ENCODE measurements at places on chromosomes 2 and 18.

- DNase-seq: no peak
Observed at GRCh38 chr2:151649966-151650365, 84.3 kb downstream of the NEB start.

GRCh38 chr2:122108186-122108585 lies 352.7 kb downstream of the TSN start:
- no peak for DNase-seq

GRCh38 chr2:149901231-149901859 lies 313.8 kb upstream of the MMADHC start:
- DNase-seq: no peak

DNA sequence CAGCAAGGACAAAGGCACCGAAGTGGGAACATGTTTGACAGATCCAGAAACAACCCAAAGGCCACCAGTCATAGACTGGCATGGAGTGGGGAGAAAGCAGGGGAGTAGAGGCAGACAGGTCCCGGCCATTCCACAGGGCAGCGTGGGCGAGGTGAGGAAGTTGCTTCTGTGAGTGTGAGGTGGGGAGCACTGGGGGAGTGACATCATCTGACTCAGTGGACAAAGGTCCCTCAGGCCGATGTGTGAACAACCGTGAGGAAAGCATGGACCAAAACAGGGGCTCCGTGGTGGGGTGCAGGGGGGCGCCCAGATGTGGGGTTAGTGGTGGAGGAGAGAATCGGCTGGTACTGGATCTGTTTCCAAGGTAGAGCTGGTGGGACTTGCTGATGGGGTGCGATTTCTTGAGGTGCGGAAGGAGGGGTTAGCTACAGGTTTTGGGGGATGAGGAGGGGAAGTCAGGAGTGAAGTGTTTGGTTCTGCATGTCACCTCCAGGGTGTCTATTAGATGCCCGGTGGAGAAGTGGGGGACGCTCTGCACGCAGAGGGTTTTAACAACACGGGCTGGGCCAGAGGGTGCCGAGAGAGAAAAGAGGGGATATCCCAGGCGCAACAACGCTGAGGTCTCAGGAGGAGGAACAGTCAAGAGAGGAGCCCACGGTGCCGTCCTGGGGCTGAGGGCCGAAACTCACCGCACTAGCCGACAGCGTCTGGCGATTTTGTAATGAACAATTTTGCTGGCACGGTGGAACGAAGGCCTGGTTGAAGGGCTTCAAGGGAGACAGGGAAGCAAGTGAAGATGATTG lies 2.5 kb upstream of the SFT2D3 start:
- no peak for DNase-seq

GRCh38 chr2:140596447-140596846 lies 1534.4 kb downstream of the LRP1B start:
- no peak for DNase-seq

DNA sequence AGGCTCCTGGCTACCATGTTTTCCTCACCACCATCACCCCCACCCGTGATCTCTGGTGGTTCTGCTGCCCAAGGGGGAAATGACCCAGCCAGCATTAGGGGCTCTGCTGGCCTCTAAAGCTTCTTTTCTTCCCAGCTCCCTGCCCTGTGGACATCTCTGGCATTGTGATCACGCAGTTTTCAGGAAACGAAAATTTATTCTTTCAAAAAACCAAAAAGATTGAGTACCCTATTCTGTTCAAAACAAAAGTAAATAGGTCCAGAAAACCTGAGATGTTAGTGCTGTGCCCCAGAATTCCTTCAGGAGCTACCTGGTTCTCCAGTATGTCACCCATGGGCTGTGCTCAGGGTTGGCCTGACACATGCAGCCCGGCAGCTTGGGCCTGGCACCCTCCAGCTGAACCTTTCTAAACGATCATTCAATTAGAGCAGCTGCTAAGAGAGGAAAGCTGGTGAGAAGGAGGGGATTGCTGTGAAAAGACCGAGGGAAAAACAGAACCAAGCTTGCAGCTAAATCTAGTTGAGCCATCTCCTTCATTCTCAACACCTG lies 157.5 kb downstream of the MGAT5 start:
- DNase-seq: no peak

GRCh38 chr2:932320-933115 lies 18.1 kb upstream of the SNTG2 start:
- no peak for DNase-seq

DNA sequence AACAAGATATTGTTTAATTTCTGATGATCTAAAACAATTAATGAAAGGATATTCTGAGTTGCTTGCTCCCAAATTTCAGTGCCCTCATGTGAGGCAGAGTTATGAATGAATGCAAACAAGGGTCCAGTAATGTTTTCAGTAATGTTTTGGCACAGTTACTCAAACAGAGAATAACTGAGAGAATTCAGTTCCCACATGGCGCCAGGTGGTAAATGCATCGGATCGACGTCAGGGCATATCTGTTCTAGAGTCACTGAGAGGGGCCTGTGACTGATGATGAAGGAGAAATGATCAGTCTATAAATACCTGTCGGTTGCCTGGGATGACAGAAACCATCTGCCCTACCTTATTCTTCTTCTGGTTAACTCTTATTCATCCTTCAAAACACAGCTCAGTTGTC lies 81.4 kb downstream of the KCNS3 start:
- no peak for DNase-seq

GRCh38 chr2:199409759-199410529 lies 47.8 kb downstream of the SATB2 start:
- no peak for DNase-seq

DNA sequence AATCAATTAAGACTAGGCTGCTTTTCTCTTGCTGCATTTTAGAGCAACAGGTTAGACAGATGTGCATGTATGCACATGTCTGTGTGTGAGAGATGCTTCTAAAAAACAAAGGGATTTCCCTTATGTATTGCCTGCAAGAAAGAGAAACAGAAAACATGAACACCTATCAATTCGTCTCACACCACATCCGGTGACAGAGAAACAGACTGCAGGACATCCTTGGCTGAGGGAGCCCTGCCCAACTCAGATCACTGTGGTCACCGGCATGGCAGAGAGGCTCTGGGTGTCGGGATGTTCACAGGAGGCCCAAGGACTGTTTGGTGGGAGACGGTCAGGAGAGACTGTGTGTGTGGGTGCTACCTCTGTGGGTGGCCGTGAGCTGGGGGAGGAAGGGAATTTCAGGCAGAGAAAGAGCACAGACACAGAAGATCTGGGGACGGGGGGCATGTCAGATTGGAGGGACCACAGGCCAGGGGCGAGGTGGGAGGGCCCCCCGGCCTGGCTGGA lies 24.9 kb downstream of the FHL2 start:
- DNase-seq: no peak

- DNase-seq: no peak
Observed at GRCh38 chr2:29317801-29318485, 202.7 kb downstream of the CLIP4 start.

GRCh38 chr2:158042245-158042644 lies 59.4 kb upstream of the UPP2 start:
- DNase-seq: no peak

DNA sequence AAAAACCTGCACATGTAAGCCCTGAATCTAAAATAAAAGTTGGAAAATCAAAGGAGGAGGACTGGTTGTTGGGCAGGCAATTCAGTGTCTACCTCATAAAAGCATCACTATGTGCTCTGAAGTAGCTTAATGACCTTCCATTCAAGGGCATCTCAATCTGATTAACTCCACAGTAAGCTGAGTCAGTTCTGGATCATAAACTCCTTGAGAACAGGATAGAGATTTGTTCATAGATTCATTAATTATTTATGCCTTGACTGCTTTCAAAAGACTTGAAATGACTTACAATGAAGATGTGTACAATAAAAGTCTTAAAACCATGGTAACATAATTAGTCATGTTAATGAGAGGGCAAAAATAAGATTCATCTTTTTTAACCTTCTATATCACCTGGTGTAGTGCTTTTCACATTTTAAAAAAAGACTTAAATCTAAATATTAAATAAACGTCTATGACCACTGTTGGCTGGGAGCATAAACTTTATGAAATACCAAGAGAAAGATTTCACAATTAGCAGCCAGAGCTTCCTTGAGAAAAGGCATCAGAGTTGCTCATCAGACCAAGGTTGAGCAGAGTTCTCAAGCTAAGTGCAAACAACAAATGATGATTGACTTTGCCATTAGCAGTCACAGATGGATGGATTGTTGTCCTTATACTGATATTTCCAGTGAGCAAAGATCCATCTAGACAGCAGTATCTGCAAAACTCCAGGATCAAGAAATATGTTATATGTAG lies 237.3 kb upstream of the THUMPD2 start:
- no peak for DNase-seq

DNA sequence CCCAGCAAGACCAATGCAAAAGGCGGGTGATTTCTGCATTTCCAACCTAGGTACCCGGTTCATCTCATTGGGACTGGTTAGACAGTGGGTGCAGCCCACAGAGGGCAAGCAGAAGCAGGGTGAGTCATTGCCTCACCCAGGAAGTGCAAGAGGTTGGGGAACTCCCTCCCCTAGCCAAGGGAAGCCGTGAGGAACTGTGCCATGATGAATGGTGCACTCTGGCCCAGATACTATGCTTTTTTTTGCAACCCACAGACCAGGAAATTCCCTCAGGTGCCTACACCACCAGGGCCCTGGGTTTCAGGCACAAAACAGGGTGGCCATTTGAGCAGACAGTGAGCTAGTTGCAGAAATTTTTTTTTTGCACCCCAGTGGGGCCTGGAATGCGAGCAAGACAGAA lies 662.6 kb upstream of the ACVR2A start:
- DNase-seq: no peak

GRCh38 chr2:1238598-1239138 lies 174.6 kb upstream of the TPO start:
- no peak for DNase-seq

- DNase-seq: no peak
Observed at GRCh38 chr2:127080938-127081755, 25.8 kb downstream of the BIN1 start.

GRCh38 chr2:174643356-174643755 lies 45.8 kb upstream of the WIPF1 start:
- no peak for DNase-seq

- DNase-seq: no peak
Observed at GRCh38 chr2:39780825-39781600, 2.0 kb upstream of the THUMPD2 start.

GRCh38 chr2:107313316-107313715 lies 427.3 kb upstream of the ST6GAL2 start:
- DNase-seq: no peak

- peak; percentile 55 for DNase-seq
Observed at GRCh38 chr2:137677466-137677865, 286.8 kb upstream of the HNMT start.

DNA sequence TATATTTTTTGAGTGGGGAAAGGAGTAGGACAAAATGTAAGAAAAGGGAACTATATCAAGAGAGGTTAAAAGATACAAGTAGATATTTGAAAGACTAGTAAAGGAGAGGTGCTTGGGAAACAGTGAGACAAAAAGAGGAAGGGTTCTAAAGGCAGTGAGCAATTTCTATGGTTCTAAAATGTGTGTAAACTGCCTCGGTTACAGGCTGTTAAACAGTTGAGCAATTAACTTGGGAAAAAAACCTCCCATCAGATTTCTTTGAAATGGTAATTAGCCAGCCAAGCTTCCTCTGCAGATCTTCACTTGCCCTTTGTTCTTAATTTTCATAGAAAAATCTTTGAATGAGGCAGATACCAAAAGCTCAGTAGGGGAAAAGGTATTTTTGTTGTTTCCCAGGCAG lies 238.7 kb upstream of the KCNH7 start:
- DNase-seq: no peak

DNA sequence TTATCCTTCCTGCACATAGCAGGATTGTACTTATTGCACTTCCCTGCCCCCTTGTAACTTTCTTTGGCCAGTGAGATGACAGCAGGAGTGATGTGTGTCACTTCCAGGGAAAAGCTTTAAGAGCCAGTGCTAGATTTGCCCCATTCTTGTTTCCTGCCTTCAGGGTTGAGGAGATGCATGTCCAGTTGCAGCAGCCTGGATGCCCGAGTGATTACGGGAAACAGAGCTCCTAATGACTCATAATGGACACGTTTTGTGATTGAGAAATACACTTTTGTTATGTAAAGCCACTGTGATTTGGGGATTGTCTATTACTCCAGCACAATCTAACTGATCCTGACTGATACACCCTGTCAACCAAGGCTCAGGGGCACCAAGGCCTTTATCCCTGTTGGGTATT lies 5.0 kb upstream of the TET3 start:
- DNase-seq: no peak

- DNase-seq: no peak
Observed at GRCh38 chr18:64401268-64402060, 252.6 kb upstream of the LINC00305 start.

GRCh38 chr18:74068296-74068695 lies 79.3 kb downstream of the FBXO15 start:
- no peak for DNase-seq

- DNase-seq: peak; percentile 88
Observed at GRCh38 chr2:159968279-159968900, 94.0 kb downstream of the PLA2R1 start.

DNA sequence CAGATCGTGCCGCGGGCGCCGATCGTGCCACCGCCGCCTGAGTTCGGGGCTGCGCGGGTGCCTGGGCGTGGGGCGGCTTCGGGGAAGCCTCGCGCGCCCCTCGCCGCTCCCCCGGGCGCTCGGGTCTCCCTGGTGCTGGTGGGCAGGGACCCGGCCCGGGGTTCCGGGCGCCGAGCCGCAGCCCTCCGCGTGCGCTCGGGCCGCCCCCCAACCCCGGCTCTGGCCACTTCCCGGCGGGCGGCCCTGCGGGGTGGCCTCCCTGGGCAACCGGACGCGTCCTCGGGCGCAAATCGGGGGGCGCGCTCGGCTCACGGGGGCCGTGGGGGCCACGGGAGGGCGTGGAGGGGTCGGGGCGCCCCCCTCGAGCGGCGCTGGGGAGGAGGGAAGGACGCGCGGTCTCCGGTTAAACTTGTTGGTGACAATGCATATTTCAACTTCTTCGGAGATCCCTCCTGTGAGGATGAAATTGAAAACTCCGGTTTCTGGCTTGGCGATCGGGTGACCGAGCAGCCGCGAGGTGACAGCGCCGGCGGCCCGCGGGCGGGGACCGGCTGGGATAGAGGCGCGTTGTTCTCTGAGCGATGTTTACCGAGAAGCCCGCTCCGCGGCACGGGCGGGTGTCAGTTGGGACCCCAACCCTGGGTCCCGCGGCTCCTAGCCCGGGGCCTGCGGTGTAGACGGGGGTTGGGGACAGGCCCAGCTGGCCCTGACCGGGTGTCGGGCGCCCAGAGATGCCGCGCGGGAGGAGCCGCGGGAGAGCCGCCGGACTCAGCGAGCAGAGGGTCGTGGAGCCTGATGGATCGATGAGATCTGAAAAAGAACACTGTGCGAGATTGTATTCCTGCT lies 676 bp downstream of the SH3BP4 start:
- no peak for DNase-seq

DNA sequence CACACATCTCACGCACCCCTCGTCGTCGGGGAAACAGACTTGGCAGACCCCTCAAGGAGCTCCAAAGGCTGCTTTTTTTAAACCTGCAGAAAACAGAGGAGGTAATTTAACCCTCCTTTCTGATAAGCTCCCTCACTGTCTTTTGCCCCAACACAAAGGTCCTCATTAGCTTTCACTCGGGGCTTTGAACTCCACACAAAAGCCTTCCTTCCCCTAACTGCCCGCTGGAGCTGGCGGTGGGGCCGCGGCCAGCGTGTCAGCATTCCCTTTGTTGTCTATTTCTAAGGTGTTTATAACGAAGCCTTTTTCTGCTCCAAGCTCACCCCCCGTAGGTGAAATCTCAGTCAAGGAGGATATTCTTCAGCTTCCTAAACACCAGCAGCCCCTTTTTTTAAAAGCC lies 43.5 kb upstream of the ID2 start:
- DNase-seq: no peak
